ENCODE measurements at places on chromosomes 2 and 18.

GRCh38 chr2:191666732-191667131 is 11.2 kb upstream of the NABP1 start:
- no peak for DNase-seq

GRCh38 chr18:56565046-56565445 is 73.3 kb downstream of the TXNL1 start:
- DNase-seq: no peak

DNA sequence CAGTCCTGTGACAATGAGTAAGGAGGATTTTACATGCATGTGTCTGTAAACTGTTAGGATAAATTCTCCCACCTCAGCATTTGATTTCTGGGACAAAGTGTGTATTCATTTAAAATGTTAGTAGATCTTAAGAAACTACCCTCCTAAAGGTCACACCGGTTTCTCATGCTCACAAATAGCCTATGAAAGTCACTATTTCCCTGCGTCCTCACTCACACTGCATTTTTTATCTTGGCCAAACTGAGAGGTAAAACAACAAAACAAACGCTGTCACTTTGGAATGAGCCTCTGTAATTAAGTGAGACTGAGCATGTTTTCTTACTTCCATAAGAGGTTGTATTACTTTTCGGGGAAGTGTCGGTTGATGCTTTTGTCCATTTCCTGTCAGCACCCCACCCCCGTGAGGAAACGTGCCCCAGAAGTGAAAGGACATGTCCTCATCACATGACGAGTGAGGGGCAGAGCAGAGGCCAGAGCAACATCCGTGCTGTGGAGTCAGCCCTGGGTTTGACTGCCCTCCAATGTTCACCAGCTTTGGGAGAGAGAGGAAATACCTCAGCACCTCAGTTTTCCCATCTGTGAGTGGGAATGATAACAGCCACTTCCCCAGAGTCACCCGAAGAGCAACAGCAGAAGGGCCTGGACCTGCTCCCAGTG is 3.1 kb downstream of the GYPC start:
- no peak for DNase-seq

DNA sequence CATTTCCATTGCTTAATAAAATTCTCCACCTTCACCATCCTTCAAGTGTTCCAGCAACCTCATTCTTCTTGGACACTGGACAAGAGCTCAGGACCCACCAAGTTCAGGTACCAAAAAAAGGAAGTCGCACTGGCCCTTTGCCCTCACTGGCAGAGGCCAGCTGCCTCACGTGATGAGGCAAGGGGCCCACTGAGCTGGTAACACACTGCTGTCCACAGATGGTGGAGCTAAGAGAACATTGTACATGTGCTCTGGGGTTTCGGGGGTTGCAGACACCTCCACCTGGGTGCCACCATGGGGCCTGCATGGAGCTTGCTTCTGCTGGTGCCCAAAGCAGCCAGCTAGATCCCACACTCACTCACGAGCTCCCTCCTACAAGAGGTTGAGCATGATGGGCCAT is 71.3 kb downstream of the SCG2 start:
- DNase-seq: no peak

DNA sequence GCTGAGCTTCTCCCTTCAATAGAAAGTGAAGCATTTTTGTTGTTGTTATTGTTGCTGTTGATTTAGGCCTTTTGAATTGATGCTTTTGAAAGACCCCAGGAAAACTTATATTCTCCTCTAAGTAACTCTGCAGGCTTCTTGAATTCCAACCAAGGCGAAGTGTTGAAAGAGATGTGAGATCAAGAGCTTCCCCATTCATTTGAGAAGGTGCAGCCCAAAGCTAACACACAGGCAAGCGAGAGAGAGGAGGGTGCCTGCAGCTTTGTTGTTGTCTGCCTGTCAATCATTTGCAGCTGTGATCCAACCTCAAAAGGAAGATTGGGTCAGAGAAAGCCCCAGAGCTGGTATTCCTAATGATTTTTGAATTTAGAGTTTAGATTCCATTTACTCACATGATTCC is 963.6 kb upstream of the CNTNAP5 start:
- no peak for DNase-seq

- no peak for DNase-seq
Measured at GRCh38 chr2:11866358-11867335, 120.2 kb downstream of the LPIN1 start.

DNA sequence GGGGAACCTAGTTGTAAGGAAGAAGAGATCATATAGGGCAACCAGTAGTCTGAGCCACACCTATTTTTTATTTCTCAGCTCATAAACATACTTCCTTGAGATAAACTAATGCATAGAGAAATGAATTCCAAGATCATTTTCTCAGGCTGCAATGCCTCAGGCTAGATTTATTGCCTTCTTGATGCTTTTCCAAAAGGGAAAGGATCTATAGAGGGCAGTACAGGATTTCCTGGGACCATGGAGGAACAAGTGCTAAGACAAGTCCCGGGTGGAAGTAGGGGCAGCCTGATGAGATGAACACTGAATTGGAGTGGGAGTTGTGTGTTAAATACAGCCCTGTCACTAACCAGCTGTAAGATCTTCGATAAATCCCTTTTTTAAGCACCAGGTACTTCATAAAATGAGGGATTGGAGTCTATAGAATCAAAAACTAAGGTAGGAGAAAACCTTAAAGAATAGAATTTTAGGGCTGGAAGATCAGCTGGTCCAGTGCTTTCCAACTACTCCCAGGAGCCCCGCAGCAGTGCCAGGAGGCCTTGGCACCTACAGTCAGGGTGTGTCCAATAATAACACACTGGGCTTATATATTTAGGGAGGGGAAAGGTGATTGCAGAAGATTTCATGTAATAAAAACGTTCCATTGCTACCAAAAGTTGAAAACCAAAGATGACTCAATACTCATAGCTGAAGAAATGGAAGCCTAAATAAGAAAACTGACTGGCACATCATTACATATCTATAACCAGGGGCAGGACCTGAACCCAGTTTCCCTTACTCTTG is 58.1 kb downstream of the SERTAD2 start:
- DNase-seq: no peak

GRCh38 chr2:152505495-152505906 is 170.5 kb downstream of the FMNL2 start:
- no peak for DNase-seq

DNA sequence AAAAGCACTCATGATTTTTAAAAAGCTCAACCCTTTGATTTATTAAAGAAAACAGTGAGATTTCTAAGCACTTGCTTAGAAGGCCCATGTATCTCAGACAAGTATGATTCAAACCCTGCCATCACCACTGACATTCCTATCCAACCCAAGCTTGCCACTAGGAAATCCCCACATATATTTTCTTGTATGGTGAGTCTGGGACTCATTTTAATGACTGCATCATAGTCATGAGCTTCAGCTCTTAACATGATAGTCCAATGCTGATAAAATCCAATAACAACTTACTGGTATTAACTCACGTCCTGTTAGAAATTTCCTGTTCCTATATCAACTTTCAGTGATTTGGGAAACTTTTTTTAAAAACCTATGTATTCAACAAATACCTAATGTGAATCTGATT is 39.4 kb upstream of the NCKAP5 start:
- no peak for DNase-seq

DNA sequence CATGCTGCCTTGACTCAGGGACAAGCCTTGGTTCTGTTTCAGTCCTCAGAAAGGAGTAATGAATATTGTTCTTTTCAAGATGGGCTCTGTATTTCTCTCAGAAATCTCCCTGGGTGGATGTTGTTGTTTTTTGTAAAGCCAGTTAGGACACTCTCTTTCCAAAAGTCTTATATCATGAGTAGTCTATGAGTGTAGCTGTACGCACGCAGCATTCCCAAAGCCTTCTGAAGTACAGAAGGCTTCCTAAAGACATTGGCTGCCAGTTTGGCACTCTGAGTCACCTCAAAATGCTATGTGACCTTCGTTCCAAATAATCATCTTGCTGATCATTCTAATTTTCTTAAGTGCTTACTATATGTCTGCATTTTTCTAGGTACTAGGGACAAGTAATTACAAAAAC is 16.7 kb upstream of the GTF2A1L start:
- no peak for DNase-seq

DNA sequence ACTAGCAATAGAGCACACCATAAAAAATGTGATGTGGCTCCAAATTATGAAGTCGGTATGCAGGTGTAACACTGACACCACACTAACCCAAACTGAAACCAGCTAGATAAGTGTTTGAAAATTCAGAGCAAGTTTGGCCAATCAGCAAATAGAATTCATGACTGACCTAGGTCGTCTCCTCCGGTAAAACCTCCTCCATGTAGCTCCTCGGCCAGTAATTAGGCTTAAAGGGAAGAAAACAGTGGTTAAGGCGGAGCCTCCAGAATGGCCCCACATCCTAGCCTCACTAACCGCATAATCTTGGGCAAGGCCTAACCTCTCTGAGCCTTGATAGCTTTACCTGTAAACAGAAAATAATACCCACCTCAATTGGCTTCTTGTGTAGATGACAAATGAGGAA is 30.1 kb downstream of the C1D start:
- no peak for DNase-seq

DNA sequence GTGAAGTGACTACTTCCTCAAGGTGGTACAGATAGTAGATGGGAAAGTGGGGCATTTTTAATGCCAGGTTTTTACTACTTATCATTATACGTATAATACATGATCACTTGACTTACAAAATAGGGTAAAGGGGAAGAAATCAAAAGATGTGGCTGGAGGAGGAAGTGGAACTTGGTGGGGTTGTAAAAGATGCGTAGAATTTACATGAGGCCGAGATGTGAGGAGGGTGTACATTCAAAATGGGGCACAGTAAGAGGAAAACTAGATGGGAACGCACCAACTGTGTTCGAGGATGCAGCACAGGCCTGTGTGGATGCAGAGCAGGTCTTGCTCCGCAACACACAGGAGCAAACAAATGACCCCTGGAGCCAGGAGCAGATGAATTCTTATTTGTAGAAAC is 403.3 kb downstream of the TXNL1 start:
- DNase-seq: no peak

DNA sequence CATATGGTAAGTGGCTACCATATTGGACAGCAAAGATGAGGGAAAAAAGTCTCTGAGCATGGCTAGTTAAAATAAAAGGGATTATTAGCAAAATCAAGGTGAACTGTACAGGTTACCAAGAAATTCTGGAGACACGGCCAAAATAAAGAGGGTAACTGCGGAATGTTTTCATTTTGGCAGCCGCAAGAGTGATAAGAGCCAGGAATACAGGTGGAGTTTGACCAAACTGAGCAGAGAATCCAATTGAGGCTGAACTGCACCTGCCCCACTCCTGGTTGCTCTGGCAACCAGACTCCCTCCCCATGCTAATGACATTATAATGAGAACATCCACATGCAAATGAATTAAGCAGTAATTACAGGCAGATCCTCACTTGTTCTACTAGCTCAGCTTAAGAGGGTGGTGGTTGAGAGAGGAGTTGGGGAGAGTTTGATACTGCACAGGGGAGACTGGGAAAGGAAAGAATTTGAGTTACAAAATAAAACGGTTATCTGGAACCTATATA is 18.8 kb upstream of the EPHA4 start:
- no peak for DNase-seq

DNA sequence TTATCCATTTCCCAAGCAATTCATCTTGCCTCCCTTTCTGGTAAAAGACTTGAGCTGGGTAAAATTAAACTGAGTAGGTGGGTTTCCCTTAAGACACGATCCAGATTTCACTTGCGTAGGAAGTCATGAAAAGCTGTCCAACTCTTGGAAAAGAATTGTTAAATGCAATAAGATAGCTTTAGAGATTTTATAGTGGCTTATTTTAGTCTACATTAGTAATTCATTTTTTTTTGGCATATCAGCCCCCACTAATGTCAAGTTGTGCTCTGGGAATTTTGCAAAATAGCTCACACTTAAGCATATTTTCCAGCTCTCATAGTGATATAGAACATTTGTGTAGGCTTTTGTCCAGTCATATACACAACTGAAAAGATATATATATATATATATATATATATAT is 344.7 kb upstream of the FIGN start:
- no peak for DNase-seq

- DNase-seq: no peak
Measured at GRCh38 chr2:120150040-120150482, 73.1 kb downstream of the TMEM185B start.

DNA sequence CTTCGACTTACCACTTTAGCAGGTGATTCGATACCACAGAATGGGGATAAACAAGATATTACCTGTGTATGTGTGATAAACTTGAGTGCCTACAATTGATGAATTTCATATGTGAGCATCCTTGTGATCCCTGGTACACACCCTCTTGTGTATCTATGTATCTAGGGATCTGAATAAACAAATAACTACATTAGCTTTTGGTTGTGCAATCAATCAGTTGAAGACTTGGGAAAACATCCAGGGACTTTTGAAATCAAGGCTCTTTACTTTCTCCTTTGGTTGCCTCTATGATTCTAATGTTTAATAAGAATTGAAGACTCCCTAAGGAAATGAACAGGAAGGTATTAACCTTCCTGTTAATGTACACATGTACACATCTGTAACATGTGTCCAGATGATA is 97.3 kb upstream of the DCC start:
- no peak for DNase-seq

- no peak for DNase-seq
Measured at GRCh38 chr2:11907190-11907589, 160.8 kb downstream of the LPIN1 start.

- DNase-seq: no peak
Measured at GRCh38 chr2:74072565-74072964, 75.1 kb downstream of the BOLA3 start.

DNA sequence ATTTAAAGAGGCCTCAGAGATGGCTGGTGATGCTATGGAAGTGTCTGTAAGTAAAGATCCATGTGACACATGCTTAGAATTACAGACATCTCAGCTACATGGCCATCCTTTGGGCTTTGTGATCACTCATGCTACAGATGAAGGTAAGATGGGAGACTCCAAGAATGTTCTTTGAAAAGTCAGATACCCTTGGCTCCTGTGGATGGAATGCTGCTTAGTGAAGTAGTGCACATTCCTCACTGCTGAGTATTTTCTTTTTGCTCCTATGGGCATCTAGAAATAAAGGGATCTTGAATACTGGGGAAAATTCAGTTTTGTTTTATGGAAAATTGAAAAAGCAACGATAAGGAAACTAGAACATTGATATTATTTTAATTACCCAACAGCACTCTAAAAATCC is 55.2 kb upstream of the REV1 start:
- no peak for DNase-seq

DNA sequence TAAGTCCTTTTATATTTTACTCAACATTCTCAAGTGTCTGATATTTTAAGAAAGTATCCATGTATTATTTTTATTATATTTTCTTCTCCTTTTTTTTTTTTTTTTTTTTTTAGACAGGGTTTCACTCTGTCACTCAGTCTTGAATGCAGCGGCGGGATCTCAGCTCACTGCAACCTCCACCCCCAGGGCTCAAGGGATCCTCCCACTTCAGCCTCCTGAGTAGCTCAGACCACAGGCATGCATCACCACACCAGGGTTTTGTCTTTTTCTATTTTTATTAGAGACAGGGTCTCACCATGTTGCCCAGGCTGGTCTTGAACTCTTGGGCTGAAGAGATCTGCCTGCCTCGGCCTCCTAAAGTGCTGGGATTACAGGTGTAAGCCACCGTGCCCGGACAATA is 212.1 kb downstream of the TCF4 start:
- DNase-seq: no peak

All from activated CD4-positive, CD25-positive, alpha-beta regulatory T cell treated with anti-CD3 and anti-CD28 coated beads, Interleukin-2, amount 50 U/mL, for 16 hours (primary cell).